Stimulated activated CD8-positive, alpha-beta memory T cell treated with anti-CD3 and anti-CD28 coated beads, Interleukin-12 subunit alpha, Interleukin-12 subunit beta, amount 100 ng/mL, for 1 hour (primary cell): ENCODE measurements at places on chromosomes 12 and 14.

DNA sequence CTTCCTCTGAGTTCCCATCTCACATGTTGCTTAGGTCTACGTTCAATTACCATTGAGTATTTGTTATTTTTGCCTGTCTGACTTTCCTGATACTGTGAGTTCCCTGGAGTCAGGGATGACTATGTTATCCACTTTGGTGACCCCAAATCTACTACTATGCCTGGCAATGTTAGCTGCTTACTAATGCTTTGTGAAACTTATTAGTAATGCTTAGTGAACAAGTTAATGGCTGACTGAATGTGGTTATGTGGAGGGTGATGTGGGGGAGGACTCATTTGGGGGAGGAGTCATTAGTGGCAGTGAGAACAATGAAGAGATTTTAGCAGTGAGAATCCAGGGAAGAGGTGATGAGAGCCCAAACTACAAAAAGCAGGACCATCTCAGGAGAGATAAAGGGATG is 121.6 kb downstream of the KTN1 start:
- DNase-seq, result no peak

GRCh38 chr14:32603992-32604565 is 275.0 kb downstream of the AKAP6 start:
- no peak for DNase-seq

GRCh38 chr12:24066865-24067264 is 117.4 kb upstream of the SOX5 start:
- DNase-seq, result no peak

- no peak for DNase-seq
Observed at GRCh38 chr12:66269142-66269541, 33.2 kb upstream of the HELB start.

- no peak for DNase-seq
Observed at GRCh38 chr14:62187265-62187664, 425.0 kb downstream of the SNAPC1 start.

- no peak for DNase-seq
Observed at GRCh38 chr14:94598506-94598815, 13.7 kb upstream of the SERPINA3 start.

DNA sequence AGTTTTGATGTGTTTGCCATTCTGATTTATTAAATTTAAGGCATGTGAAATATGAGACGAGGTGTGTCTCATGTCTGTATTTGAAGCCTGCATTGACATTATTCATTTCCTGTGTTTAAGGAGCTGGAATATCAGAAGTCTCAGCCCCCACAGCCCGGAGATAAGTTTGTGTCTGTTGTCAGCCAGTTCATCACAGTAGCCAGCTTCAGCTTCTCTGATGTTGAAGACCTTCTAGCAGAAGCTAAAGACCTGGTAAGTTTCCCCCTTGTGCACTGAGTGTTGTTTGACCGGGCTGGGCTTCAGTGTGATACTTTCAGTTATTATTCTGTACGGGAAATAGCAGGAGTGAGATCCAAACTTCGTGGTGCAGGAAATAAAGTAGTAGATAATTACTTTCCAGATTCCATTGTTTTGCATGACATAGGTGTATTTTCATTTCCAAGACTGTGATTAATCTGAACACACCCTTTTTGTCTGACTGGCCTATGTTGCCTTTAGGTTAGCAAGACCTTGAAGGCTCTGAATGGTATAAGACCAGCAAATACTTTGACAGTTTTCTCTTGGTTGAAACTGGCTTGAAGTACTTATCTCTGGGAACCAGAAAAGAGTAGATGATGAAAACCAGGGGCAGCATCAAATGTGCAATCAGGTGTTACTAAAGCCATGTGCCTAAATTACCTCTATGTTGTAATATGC is 101.5 kb downstream of the GPR135 start:
- no peak for DNase-seq

GRCh38 chr12:83859021-83859420 is 1053.6 kb downstream of the SLC6A15 start:
- no peak for DNase-seq

- no peak for DNase-seq
Observed at GRCh38 chr14:65033181-65033580, 46.5 kb downstream of the FNTB start.

DNA sequence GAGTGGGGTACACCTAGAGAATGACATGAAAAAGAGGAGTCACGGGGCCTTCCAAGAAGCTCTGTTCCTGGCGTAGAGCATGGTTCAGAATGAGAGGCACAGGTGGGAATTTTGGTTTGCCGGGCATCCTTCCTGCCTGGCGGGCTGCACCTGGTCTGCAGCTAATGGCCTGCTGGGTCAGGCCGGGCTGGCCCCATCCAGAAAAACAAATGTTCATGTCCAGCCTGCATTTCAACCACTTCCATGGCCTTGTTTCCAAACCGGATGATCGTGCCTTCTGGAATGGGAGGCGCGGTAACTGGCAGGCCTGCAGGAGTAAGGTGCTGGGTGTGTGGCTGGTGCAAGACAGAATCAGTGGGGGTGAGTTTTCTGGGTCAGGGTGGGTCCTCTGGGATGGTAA is 14.4 kb downstream of the TEAD4 start:
- no peak for DNase-seq

- DNase-seq, result no peak
Observed at GRCh38 chr14:61247935-61248334, 33.2 kb downstream of the TMEM30B start.

- no peak for DNase-seq
Observed at GRCh38 chr12:11761869-11762567, 112.5 kb downstream of the ETV6 start.

DNA sequence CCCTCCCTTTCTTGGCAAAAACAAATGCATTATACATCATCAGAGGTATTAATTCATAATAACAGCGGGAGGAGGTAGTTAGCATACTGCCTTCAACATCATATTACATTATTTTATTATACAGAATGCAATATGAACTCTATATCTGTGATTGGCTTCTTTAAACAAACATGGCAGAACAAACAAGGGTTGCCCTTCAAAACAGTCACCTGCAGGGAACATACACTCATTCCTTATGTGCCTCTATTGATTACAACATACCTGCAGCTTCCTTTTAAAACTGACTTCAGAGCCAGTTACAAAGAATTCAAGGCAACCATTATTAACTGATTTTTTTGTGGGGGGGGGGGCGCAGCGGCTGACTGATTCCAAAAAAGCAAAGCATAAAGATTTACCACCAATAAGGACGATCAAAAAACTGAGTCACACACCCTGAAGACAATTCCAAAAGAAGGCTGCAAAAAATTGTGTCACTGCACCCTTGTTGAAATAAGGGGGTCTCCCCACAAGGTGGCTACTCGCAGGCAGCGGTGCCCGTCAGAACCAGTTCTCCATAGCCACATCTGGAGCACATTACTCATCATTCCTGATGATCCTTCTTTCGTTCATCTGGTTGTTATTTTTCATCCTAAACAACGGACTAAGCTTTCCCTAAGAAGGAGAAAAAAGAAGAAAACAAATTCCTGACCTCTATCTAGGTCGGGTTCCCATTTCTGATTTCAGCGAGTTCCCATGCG is 51.8 kb downstream of the SMUG1 start:
- DNase-seq, result no peak

DNA sequence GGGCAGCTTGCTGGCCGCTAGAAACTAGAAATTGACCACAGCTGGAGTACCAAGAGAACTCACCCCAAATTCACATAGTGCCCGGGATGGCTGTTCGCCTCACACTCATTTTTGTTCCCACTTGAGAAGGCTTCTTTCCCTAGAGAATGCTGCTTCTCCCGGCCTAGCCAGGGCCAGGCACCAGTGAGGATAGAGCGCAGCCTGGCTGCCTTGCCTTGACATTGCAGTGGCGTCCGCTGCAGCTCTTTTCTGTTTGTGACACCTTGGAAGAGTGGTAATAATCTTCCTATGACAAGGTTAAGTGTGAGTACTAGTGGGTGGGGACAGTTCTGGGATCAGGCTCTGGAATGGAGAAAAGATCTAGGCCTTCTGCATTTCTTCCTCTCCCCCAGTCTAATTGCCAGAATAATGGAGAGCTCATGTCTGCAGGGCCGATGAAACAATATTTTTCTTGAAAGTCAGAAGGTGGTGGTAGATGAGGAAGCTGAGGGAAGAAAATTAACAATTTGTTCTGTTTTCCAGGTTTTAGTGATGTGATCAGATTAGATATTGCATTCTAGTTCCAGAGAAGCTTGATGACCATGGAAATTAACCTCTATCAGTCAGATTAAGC is 3.7 kb downstream of the TMEM253 start:
- peak; percentile 42 for DNase-seq

DNA sequence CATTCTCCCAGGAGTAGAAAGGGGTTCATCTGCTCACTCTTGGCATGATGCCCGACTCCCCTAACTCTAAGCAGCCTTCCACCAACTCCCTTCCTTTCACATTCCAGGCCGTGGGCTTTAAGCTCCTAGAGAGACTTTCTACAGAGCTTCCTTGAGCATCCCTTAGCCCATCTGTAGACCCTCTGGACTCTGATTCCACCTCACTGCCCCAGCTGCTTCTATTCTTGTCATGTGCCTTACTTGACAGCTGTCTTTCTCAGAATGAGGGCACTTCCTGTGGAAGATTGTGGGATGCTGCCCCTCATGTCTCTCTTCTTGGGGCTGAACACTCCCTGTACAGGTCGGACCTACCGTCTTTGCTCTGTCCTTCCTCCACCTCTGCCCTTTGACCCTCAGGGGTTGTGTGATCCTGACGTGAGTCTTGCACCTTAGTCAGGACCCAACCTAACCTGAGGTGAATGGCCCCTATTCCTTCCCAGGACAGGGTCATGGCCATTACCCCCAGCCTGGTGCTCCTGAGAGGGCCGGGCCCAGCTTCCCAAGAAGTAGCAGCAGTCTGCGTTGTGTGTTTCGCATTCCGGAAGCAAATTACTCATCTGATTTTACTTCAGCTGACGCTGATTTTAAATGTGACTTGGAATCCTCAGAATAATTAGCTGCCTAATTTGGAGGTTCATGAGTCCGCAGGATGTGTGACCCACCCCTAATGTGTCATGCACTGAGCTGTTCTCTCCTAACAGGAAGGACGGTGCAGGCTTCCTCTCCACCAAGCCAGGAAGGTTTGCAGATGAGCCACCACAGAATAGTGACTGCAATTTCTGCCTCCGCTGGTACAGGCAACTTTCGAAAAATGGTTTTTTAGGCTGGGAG is 2.7 kb upstream of the GALNT6 start:
- DNase-seq, result peak; percentile 39

GRCh38 chr12:94240171-94240570 is 91.8 kb downstream of the PLXNC1 start:
- no peak for DNase-seq

GRCh38 chr12:25156061-25156460 is 38.9 kb downstream of the DNAI7 start:
- DNase-seq, result no peak

- DNase-seq, result peak; percentile 63
Observed at GRCh38 chr12:6534695-6534944, 303 bp downstream of the GAPDH start.

- DNase-seq, result peak; percentile 6
Observed at GRCh38 chr12:56521590-56522371, at the start of gene RBMS2. TSS of gene RBMS2 (plus strand) at chr12:56521820. CDS start at chr12:56522024, 204 bp downstream.

DNA sequence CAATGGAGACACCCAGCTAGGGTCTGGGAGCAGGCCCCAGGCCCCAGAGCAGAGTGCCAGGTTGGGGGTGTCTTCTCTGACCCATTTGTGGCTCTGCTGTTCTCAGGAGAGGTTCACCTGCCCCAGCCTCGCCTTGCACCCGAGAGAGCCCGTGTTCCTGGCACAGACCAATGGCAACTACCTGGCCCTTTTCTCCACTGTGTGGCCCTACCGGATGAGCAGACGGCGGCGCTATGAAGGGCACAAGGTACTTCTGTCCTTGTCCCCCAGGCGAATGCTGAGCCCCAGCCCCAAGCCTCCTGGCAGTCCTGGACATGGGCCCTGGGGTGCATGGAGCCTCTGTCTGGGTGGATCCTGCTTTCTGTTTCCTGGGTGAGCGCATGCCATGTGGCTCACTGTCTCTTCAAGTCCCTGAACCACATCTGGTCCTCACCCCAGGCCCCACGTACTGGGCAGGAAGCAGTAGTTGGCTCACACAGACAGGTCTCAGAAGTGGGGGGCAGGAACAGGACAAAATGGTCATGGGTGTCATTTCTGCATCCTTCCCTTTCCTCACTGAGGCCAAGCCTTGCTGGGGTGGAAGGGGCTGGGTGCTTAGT is 58.2 kb downstream of the BEGAIN start:
- DNase-seq, result no peak

GRCh38 chr12:7354529-7354928 is 50.7 kb downstream of the ACSM4 start:
- DNase-seq, result no peak

DNA sequence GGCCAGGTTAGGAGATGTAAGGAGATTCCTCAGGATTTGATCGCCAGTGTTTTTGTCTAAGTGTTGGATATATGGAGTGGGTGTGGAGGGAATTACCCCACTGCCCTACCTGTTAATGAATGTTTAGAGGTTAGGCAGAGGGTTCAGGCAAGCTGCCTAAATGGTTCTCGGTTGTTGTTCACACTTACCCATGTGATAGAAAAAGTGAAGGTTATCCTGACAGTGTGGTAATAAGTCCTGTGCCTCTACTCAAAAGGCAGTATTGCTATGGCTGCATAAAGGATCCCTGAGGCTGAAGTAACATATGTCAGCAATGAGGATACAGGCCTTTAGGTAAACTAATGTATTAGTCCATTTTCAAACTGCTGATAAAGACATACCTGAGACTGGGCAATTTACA is 112.0 kb downstream of the GPHN start:
- no peak for DNase-seq

DNA sequence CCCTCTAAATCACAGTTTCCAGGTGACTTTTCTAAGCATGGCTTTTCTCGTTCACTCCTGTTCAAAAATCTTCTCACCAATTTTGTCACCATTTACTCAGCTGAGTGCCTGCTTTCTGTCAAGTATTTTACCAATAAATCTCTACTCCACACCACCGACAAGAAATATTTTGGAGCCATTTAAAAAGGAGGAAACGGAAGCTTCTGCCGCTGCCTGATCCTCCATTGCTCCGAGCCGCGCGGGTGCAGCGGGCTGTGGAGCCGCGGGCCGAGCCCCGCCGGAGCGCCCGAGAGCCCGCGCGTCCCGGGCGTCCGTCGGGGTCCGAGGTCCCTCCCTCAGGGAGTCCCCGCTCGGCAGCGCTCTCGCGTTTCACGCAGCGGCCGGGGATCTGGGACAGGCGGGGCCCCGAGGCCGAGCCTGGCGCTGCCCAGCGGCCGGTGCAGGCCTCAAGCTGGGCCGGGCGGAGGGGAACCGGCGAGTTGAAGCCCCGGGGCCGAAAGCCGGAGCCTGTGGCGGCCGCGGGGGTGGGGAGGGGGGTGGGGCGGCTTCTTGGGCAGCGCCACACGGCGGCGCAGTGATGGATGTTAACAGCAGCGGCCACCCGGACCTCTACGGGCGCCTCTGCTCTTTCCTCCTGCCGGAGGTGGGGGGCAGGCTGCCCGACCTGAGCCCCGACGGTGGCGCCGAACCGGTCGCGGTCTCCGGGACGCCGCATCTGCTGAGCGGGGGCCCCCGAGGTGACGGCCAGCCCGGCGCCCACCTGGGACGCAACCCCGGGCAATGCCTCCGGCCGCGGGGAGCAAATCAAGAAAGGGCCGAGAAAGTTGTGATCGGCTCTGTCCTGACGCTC is 1.1 kb upstream of the HEBP1 start:
- DNase-seq, result no peak

GRCh38 chr12:53978477-53979356 is 4.0 kb upstream of the HOTAIR start:
- DNase-seq, result no peak

- no peak for DNase-seq
Observed at GRCh38 chr12:22481547-22482104, 62.7 kb downstream of the C2CD5 start.
